ENCODE measurements at places on chromosomes 1 and 21.

DNA sequence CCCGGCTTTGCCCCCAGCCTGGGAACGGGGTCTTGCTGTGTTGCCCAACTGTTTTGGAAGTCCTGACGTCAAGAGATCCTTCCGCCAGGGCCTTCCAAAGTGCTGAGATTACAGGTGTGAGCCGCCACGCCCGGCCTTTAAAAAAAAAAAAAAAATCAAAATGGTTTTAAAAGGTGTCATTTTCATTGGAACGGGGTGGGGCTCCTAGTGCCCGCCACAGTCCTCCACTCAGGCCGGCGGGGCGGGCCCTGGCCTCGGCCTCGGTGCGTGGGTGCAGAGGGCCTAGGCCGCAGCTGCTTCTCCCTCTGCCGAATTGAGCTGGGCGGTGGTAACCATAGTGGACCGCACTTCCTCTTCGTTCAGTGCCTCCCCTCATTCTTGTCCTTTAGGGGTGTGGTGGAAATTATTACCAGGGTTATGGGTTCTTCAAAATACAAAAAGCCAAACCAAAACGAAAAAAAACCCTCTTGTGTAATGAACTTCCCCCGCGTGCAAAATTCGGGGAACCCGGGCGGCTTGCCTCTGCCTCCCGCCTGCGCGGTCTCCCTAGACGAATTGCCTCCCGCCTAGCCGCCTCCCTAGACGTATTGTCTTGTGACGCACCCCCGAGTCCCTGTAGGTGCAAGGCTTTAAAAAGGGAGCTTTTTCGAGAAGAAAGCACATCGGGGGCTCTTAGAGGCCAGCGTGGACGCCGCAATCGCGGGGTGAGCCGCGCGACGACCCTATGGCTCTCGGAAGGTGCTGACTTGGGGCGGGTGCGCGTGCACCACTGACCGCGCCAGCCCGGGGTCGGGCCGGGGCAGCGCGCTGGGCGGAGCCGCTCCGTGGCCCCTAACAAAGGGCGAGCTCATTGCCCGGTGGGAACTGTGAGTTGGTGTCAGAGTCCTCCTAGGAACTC, 10.5 kb upstream of the SPEN start:
- no peak for DNase-seq

GRCh38 chr1:160416369-160416768, 16.0 kb downstream of the VANGL2 start:
- DNase-seq, result peak; percentile 45

GRCh38 chr1:45314266-45314665, 12.4 kb upstream of the HPDL start:
- no peak for DNase-seq

DNA sequence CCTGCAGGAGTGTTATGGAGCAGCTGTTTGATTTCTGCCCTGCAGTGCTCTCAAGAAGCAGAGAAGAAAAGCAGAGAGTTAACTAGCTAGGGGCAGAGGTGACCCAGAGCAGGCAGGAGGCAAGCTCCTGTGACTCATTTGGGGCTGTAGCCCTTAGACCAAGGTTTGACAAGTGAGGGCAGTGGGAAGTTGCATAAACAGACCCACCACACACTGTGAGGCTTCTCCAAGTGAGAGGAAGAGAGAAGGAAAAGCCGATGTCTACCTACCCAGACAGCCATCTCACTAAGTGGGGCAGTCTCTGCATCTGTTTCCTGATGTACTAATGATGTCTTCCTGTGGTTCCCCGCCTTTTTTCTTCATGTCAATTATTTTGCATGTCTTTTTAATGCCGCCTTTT, 159.9 kb upstream of the NR5A2 start:
- no peak for DNase-seq

- no peak for DNase-seq
Observed at GRCh38 chr1:154775621-154776605, 94.2 kb downstream of the KCNN3 start.

GRCh38 chr1:216387782-216388181, 35.5 kb downstream of the USH2A start:
- DNase-seq, result no peak

- peak; percentile 67 for DNase-seq
Observed at GRCh38 chr1:201599548-201599947, 60.6 kb downstream of the NAV1 start.

DNA sequence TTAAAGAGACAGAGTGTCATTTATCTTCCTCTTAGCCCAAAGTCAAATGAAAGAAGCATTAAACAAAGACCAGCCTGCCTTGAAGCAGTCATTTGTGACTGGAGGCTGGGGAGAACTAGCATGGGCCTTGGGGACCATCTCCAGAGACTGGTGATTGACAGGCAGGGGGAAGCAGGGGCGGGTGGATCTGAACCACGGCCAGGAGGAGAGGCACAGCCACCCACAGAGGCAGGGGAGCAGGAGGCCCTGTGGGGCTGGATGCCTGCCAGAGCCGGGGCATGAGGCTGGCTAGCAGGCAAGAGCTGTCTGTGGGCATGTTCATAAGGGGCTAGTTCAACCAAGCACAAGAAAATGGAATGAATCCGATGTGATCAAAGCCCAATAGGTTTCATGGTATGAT, 73.9 kb downstream of the PLXNA2 start:
- DNase-seq, result no peak

DNA sequence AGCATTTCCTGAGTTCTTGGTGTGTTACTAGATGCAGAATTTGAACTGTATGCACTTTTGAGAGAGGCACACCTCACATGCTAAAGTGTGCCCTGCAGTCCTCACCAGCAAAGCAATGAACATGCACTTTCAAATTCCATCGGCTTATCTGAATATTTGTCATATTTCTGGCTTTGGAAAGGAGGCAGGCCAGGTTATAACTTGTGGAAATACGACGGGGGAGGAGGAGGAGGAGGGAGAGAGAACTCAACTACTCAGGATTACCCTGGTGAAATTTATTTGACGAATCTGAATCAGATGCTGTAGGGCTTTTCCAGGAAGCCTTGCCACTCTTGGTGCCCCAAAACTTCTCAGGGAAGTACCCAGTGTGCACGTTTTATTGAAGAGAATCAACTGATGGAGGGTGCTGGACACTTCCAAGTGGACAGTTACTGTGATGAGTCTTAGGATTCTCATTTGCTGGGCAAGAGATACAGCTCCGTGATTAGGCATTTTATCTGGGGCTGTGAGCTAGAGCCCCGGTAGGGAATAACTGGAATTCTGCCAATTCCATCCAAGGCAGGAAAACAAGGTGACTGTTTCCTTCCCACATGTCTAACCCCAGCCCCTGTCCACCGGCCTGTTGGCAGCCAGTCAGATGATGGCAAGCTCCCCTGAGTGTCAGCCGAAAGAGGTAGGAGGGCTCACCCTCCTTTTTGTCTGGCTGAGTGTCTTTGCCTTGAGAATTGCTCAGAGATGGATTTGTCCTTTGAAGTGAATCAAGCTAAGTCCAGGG, 3.8 kb downstream of the PDPN start:
- DNase-seq, result no peak

- DNase-seq, result peak; percentile 54
Observed at GRCh38 chr1:179251675-179252074, 22.2 kb upstream of the ABL2 start.

DNA sequence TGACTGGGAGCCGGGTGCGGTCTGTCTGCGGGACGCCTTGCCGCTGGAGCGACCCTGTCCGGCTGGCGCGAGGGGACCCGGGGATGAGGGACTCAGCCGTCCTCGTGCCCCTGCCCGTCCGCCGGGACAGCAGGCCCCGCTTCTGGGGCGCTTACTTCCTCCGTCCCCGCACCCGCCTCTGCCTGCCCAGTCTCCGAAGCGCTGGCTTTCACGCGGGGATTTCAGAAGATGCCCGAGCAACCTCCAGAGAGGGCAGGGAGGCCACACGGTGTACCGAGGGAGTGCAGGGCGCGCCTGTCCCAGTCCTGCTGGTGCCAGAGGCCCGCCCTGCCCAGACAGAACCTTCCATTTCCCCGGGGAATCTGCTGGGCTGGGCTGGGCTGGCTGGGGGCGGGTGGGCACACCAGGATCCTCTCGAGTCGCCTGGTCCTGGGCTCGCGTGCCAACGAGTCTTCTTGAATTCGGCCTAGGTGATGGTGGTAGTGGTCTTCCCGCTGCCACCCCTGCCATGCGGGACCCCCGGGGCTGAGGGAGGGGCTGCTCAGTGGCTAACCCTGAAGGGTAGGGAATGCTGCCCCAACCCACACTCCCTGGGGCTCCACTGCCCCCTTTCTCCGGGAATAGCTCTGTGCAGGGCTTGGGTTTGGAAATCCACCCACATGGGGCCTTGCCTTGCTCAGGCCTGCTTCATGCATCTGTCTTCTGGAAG, 2.5 kb upstream of the TRPM2 start:
- no peak for DNase-seq

DNA sequence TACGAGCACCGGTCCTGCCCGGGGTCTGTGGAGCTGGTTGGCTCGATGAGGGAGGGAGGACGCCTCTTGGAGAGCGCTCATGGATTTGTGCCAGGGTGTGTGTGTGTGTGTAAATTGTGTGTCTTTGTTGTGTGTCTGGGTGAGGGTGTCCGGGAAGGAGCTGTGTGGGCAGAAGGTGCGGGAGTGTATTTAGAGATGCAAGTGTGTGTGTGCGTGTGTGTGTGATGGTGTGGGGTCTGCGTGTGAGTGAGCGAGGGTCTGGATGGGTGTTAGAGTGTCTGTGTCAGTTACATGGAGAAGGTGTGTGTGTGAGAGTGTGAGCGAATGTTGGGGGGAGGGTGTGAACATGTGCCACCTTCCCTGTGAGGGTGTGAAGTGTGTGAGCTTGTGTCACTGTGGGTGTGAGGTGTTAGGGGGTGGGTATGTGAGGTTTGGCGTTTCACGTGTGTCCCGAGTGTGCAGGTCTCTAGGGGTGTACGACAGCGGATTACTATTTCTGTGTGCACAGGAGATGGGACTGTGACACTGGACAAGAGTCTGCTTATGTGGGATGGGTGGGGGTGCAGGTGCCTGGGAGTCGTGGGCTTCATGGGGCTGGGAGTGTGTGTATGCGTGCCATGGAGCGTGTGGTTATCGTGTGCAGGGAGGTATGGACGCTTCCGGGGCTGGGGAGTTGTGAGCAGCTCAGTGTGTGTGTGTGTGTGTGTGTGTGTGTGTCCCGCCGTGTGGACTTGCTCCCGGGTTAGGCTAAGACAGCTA, 880 bp downstream of the IGSF21 start:
- DNase-seq, result no peak

DNA sequence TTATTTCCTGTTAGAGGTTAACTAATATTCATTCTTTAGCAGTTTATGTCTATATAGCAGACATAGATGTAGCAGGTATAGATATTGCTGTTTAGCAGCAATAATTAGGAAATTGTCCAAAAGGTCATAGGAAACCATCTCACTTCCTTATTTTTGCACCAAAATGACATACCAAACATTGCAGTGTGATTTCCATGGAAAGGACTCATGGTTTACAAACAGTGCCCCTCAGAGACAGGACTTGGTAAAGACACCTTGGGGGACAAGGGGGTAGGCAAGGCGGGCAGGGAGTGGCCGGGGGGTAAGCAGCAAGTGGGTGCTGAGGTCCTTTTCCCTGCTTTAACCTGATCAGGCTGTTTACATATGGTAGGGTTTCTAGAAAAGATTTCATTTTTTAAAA, 30.5 kb downstream of the BATF3 start:
- peak; percentile 32 for DNase-seq

- DNase-seq, result peak; percentile 86
Observed at GRCh38 chr1:63593303-63593885, at the start of gene PGM1. Gene PGM1 (plus strand): TSS chr1:63593411. CDS start chr1:63593489, 78 bp downstream.

DNA sequence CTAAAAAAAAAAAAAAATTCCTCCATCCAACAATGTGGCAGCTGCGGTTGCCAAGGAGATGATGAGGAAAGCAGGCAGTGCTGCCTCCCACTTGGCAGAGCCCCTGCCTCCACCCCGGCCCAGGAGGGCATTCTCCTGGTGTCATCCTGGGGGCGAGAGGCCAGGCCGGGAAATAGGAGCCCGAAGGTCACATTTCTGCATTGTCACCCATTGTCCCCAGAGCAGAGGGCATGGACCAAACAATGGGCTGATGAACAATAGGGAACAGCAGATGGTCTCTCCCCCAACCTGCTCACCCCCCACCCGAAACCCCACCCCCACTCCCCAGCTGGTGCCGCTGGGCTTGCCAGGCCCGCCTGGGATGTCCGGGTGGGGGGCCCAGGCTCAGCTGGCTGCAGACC, 37.3 kb downstream of the CAMK2N1 start:
- DNase-seq, result no peak

DNA sequence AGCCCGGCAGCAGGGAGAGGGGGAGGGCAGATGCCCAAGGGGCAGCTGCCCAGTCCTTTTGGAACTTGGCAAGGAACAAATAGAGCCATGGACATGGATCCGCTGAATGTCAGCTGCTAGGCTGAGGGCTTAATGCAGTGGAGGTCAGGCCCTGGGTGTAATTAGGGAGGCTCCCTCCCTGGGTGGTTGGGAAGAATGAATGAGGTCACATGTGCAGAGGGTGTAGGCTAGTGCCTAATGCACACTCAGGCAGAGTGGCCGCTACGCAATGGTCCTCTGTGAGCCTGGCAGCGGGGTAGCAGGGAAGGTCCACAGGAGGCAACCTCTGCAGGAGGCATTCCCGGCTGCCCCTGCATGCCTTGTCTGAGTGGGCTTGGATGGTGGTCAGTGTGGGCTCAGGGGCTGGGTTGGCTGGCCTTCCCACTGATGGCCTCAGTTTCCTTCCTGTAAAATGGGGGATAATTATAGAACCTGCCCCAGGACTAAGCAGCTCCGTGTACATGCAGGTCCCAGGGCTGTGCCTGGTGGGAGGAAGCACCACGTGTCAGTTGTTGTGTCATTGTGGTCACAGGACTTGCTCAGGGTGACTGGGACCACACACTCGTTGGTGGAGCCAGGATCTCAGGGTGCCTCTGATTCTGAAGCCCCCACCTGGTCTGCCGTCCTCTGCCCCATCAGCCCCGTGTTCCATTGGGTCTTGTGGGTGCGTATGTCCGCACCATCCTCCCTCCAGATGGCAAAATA, 81.6 kb upstream of the ACTL8 start:
- no peak for DNase-seq

GRCh38 chr1:183607322-183607980, 17.2 kb upstream of the NCF2 start:
- no peak for DNase-seq

DNA sequence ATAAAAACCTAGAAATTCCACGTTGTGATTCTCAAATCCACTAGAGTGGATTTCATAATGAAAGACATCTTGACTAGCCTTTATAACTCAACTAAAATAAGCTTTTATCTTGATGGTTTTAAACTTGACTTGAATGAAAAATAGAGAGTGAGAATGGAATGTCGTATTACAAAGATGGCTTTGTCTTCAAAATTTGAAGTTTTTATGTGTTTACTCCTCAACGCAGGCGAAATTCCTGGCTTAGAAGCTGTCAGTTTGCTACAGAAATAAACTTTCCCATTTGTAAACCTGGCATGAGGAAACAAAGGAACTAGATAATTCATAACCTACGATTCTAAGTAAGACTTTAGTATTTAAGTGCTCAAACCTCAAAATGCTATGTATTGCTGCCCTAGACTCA, 90.0 kb upstream of the KRTAP19-8 start:
- no peak for DNase-seq

All from EH (cell line).